ENCODE measurements at places on chromosomes 3 and 15.

GRCh38 chr3:195268576-195269309, 2.2 kb downstream of the XXYLT1 start:
- no peak for DNase-seq

- no peak for DNase-seq
These were observed 7.5 kb downstream of the EPHB1 start for GRCh38 chr3:134802428-134803050.

GRCh38 chr15:80202016-80202315, 49.2 kb downstream of the FAH start:
- DNase-seq, result no peak

- DNase-seq, result no peak
These were observed 6.8 kb downstream of the ARPP21 start for GRCh38 chr3:35646081-35646480.

DNA sequence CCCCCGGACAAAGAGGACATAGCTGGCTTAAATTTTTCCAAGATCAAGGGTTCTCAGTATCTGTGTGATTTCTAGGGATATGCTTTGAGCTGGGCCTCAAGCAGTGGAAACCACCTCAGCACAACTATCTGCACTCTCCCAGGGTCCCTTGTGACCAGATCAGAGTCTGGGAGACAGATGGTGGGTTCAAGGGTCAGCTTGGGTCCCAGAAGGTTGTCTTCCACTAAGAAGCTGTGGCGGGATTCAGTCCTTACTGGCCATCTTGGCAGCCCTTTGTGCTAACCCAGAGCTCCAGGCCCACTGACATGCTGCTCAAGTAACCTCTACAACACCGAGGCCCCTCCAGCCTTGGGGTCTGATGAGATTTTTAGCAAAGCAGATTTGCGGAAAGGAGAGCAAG, 2.7 kb downstream of the INSYN1 start:
- DNase-seq, result no peak
